ENCODE measurements at places on chromosomes 13 and 19. TPM values are rescaled to one million over a fixed set of nuclear protein-coding genes. Genes with fewer than 3 reads are reported as not detected.

- no peak for DNase-seq
These were observed 1.5 kb downstream of the FNDC3A start for GRCh38 chr13:48977286-48977625.

GRCh38 chr13:30963791-30964190 is 31.3 kb downstream of the TEX26 start:
- DNase-seq = no peak

DNA sequence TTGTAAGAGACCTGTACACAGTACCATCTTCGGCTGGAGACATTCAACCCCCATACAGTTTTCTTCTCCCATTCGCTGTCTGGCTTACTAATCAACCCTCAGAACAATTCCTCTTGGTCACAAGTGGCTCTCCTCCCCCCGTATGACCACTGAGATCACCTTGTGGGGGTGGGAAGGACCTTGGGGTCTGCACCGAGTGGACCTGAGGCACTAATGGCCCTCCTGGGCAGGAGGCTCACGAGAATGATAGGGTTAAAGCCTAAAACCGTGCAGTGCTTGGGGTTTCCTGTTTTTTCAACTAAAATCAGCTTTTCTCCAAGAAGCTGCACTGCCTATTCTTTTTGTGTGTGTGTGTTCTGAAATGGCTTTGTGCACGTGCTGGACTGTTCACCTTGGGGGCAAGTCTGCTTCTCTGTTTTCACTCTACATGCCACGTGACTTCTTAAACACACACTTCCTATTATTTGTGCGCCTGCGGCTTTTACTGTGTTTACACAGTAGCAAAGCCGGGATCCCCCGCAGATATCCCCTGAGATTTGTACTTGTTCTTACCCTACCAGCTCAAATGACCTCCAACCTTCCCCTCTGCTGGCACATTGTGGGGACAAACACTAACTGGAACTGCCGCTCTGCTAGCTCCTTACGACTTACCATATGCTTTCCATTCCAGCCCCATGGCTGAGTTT is 12.3 kb downstream of the RBM26 start:
- peak; percentile 90 for DNase-seq

- peak; percentile 75 for DNase-seq
These were observed 111.2 kb downstream of the KCNRG start for GRCh38 chr13:50126263-50126992.

DNA sequence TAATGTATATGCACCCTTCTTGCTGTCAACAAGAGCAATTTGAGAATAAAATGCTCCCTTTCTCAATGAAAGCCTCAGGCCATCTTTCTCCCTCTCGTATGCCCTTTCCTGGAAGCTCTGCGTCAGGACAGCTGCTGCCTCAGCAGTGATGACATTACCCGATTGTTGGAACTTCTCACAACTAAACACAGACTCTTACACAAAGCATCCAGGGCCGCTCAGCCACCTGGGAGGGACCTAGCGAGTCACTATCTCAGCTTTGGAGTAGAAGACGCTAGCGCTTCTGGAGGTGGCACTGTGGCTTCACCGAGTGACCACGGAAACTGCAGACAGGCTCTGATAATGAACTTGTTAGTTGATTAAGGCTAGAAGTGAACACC is 153.2 kb upstream of the SOX1 start:
- no peak for DNase-seq

Gene RGL3
- total RNA-seq = 0.54 TPM

Gene NTF4
- not detected for total RNA-seq
